ENCODE measurements at places on chromosomes 16 and 17.

GRCh38 chr17:55453839-55454557, 32.4 kb upstream of the MMD start:
- DNase-seq: no peak

- no peak for DNase-seq
These were observed 62.7 kb downstream of the GAS7 start for GRCh38 chr17:10135539-10136257.

- no peak for DNase-seq
These were observed 8.4 kb downstream of the RARA start for GRCh38 chr17:40317345-40317873.

- no peak for DNase-seq
These were observed 13.3 kb upstream of the HOXB2 start for GRCh38 chr17:48558057-48558830.

All from T-helper 9 cell (primary cell).